NCI-H774 (cell line): ENCODE measurements at places on chromosomes 5 and 9.

DNA sequence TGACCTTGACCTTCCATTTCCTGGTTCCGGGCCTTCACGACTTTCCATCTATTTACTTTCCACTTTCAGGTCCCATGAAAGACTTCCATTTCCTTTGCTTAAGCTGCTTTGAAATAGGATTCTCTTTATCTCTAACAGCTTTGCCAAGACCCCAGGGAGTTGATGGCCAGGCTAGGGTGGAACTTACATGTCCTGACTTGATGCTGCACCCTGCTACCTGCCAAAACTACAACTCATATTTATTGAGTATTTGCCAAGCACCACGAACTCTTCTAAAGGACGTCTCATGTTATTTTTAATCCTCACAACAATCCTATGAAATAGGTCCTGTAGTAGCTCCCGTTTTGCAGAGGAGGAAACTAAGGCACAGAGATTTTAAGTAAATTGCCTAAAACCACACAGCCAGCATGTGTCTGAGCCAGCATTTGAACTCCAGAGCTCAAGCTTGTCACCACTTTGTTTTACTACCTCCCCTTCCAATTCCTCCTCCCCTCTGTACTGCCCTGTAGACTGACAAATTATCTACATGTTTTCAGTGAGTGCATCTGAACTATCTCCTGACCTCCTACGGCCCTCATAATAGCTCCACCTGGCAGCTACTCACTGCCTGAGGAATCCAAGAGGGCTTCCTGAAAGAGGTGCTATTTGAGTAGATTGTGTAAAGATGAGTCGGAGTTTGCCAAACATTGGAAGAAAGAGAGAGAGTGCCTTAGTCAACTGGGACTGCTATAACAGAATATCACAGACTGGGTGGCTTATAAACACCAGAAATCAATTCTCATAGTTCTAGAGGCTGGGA, 38.4 kb upstream of the SMIM23 start:
- DNase-seq: no peak

DNA sequence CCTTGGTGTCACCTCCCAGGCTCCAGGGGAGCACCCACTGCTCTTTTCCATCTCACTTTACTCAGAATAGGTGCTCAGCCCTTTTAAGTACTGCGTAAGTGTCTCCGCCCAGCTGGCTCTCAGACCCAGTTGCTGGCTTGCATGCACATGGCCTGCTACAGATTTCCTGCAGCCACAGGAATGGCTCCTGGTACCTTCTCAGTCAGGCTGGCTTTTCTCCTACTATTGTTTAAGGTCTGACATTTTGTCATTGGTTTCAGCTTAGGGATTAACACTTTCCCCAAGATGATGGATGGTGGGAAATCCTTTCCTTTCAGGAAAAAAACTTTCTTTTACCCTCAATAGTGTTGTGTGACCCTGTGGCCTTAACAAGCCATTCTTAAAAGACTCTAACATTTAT, 1652.3 kb upstream of the WWC1 start:
- no peak for DNase-seq

- DNase-seq: no peak
These were observed 436.3 kb upstream of the PAPPA start for GRCh38 chr9:115717298-115717697.

DNA sequence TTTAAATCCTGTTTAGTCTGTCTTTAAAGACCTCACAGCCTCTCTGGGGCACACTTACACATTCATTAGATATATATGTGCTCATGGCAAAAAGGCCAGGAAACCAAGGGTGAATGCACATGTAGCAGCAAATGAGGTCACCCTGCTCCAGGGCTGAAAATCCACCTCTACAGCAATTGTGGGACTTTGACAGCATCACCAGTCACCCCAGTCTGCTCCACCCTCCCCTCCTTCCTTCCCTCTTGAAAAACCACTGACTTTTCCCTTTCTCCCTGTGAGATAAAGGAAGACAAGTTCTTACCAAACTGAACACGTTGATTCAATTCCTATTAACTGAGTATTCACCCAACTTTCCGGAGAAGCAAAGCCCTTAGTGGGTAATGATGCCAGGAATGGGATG, 15.2 kb upstream of the SH3RF2 start:
- DNase-seq: no peak

DNA sequence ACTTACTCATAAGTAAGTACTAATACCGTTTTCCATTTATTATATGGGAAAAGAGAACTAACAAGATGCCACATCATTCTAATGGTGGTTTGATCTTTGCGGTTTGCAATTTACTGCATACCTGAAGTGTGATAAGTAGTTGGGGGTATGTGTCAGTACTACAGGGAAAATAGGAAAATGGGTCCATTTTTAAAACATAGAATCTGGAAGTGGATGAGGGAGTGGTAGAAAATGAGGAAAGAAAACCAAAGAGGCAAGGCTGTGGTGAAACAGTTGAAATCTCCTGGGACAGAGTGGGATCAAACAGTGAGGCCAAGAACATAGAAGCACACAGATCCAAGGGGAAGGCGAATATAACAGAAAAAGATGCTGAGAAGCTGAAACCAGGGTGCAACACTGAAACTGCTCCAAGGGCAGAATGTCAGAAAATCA, 6.7 kb downstream of the ADAMTSL1 start:
- DNase-seq: no peak

DNA sequence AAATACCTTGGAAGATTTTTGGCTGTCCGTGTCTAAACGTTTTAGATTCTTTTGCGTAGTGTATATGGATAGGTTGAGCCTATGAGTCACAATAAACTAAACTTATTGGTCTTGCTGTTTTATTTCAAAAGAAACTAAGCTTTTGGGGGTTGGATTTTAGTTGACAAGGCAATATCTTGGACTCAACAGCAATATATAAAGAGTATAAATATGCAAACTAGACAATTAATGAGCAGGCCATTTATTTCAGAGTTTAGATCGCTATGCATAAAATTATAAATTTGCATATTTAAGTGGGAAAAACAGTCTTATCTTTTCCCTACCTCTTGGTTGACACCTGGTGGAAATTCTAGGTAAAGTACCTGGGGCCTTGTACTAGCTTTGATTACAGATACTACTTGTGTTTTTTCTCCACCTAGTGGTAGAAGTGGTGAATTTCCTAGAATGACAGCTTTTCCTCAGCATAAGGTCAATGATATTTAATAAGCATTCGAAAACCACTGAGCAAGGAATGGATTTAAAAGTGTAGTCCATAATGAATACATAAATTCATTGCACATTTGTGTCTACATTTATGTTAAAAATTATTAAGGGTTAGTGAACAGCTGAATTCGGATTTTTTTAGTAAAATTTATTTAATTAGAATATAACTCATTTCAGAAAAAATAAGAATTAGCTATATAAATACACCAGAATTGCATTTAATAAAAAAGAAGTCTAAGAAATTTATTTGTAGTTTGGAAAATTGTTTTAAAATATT, 1.7 kb upstream of the ARRDC3 start:
- DNase-seq: peak; percentile 91

GRCh38 chr9:70114898-70115297, 71.2 kb downstream of the MAMDC2 start:
- no peak for DNase-seq

DNA sequence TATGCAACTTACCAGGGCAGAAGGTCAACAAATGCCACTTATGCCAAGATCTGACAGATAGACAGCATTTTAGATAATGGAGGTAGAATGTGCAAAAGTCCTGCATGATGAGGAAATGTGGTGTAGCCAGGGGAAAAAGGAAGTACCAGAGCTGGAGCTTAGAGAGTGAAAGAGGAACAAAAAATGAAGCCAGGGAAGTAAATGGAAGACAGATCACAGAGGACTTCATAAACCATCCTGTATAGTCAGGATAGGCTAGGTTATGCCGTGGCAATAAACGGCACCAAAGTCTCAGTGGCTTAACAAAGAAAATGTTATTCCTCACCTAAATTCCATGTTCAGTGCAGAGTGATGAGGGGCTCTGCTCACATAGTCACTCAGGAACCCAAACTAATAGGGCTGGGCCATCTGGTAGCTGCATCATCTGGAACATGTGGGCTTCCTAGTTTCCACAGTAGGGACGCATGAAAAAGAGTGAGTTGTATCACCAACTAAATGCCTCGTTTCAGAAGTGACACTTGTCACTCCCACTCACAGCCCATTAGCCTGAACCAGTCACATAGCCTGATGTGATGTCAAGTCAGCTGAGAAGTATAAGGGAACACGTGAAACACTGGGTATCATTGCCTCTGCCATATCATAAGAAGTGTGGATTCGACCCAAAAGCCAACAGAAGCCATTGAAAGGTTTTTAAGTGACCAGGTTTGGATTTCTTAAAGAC, 70.3 kb downstream of the SH3RF2 start:
- no peak for DNase-seq

DNA sequence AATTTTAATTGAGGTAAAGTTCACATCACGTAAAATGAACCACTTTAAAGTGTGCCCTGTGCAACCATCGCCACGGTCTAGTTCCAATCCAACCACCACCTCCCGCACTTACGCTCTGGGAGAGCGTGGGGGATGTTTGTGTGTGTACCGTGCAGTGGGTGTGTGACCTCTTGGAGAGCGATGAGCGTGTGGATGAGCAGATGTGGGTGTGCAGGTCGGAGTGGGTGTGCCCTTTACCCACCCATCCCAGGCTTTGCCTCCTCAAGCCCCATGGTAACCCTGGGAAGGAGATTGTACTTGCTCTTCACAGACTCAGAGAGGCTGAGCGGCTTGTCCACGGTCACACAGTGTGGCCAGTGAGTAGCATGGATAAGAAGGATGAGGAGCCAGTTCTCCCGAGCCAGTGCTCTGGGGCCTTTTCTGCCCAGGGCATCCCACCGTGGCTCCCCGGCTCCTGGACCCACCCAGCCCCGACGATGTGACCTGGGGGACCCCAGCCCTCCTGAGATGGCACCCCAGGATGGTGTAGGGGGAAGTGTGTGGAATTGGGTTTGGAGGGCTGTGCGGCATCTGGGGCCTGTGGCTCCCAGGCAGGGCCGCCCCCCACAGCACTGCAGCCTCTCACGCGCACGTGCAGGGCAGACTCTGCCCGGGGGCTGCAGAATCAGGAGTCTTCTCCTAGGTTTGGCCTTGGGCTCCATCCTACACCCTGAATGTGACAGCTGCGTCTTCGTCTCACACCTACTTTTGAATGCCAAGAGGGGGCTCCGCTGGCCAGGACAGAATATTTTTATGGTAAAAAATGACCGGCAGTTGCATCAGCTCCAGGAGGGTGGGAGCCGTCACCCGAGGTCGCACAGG, 13.6 kb downstream of the LHX3 start:
- DNase-seq: no peak

GRCh38 chr5:139524940-139525585, 36.1 kb upstream of the UBE2D2 start:
- no peak for DNase-seq

- no peak for DNase-seq
These were observed 177.2 kb upstream of the PITX1 start for GRCh38 chr5:135211083-135211790.

DNA sequence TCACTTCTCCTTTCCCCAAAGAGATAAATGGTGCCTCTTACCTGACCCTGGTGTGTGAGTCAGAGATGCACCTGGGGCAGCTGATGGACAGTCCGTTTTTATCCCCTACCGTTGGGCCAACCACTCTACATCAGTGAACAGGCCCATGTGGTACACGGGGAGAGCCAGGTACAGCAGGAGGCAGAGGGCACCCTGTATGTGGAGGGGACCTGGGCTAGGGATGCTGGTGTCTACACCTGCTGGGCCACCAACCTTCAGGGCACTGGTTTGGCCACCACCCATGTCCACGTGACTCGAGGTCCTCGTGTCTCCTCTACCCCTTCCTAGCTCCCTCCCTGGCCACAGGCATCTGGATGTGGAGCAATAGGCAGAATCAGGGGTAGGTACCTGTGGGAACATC, 22.7 kb upstream of the ANXA6 start:
- DNase-seq: no peak

- no peak for DNase-seq
These were observed 30.3 kb upstream of the AKNA start for GRCh38 chr9:114418053-114418452.

DNA sequence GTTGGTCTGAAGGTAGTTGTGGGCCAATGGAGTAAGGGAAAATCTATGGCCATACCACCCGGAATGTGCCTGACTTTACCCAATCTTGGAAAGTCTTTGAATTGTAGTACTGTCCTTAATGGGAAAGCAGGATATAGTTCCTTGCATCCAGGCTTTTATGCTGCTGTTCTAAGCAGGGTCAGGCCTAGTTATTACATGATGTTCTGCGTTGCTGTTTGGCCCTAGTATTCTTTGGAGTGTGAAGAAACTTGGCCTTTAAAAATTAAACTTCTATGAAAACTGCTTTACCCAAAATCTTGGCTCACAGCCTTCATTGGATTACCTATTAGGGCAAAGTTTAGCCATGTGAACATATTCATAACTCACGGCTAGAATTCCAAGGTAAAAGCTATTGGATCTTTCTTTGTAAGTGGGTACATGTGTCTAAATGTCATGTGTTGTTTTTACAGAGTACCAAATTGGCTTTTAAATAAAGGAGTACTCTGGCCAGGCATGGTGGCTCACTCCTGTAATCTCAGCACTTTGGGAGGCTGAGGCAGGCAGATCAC, 211.1 kb downstream of the DTWD2 start:
- DNase-seq: no peak

DNA sequence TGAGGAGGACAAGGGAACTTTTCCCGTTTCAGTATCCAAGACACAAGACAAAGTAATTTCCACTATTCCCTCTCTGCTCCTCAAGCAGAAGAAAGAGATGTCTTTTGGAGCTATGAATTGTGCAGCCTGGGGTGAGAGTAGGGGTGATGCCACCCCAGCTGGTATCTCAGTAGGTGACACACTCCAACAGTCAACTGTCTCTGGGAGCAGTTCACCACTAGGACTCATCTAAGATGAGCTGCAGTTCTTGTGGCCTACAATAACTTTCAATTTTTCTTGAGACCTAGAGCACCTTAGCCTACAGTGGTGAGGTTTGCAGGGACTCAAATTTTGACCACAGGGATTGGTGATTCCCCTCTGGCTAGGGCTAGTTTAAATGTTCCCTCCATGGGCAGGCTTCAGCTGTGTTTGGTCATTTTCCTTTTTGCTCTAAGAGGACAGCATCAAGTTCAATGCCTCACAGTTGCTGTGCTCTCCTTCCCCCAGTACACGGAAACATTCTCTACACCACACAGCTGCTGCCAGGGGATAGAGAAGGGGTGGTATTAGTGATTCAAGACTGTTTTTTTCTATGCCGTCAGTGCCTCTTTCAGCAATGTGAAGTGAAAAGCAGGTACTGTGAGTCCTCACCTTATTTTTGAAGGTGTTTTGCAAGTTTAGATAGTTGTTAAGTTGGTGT, 278.6 kb upstream of the RORB start:
- no peak for DNase-seq

DNA sequence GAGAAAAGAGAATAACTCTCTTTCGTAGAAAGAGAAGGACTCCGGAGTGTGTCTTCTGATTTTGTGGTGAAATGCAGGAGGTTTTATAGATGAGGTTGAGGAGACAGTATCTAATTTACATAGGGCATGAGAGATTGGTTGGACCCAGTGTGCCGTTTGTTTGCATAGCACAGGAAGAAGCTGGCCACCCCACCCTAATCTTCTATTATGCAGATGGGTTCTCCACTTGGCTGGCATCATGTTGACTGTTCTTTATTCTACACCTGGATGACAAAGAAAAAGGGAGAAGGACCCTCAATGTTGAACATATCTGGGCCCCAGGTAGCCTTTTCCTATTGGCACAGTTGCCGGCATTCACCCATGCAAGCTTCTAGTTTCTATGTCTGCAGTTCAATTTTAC, 23.2 kb upstream of the MINAR2 start:
- no peak for DNase-seq

- DNase-seq: no peak
These were observed 73.9 kb downstream of the GOLPH3 start for GRCh38 chr5:32100230-32100629.
